Left forelimb (tissue), 1 donor: ENCODE measurements at places on chromosomes 1 and 21.

GRCh38 chr1:203302894-203303293 is 2.4 kb upstream of the BTG2 start:
- no peak for DNase-seq

GRCh38 chr1:225866061-225866837 is 15.9 kb downstream of the TMEM63A start:
- no peak for DNase-seq

- no peak for DNase-seq
Observed at GRCh38 chr1:30474818-30475200, 248.6 kb downstream of the MATN1 start.

DNA sequence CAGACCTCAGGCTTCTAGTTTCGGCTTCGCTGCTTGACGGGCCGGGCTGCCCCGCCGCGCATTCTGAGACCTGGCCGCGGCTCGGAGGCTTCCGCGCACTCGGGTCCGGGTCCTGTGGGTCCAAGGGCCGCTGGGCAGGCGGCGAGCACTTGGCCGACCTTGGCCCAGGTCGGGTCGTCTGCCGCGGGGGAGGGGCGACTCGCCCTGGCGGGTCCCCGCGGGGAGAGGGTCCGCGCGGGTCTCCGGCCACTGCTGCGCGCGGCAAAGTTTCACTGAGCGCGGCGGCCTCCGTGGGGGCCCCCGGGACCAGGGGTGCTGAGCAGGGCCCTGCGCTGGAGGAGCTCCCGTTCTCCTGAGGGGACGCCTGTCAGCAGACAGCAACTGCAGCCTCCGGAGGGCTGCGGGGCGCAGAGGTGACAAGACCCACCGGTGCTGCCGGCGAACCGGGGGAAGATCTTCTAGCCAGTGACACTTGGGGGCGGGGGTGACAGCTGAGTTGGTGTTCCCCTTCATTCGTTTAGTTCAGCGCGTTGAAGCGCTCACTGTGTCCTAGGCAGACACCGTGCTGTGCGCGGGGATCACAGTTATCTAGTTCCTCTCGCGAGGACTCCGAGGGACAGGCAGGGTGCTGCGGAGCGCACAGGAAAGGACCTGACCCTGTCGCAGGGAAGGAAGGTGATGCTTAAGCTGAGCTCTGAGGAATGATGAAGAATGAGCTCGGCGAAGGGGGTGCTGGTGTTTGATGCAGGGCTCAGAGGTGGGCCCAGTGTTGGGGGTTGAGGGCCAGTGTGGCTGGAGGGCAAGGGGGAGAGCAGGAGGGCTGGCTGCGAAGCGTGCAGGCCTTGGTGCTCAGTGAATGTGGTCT is 725 bp downstream of the MTFR1L start:
- no peak for DNase-seq

GRCh38 chr1:192104852-192105251 is 53.4 kb upstream of the RGS18 start:
- DNase-seq: no peak

GRCh38 chr1:90443354-90443753 is 273.7 kb downstream of the BARHL2 start:
- no peak for DNase-seq
